ENCODE measurements at places on chromosomes 12 and 14.

DNA sequence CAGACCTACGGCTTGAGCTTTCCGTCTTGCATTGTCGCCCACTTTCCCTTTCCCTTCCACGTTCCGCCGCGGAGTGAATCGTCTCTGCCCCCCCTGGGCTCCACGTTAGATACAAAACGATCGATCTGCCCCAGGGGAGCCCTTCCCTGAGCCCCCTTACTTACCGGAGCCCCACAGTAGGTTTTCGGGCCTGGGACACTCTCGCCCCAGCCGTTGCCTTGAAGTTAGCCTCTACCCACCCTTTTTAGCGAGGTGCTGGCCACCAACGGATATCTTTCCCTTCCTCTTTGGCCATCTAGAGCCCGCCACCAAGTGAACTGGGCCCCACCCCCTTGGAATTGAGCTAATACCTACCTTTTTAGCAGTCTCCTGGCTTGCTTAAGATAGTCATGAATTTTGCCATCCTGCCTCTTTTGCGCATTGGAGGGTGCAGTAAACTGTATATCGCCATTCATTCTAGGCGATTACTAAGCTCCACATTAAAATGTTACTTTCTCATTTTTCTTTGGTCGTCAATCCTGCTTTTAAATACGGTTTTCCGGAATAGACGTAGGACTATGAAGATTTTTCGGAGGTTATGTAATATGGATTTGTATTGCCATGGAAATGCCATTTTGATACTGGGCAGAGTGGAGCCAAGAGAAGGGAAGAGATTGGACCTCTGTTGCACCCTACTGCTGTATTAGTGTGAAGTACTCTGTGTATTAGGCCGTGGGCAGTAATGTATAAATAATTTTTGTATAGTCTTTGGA is 764 bp downstream of the RBM25 start:
- DNase-seq = no peak

DNA sequence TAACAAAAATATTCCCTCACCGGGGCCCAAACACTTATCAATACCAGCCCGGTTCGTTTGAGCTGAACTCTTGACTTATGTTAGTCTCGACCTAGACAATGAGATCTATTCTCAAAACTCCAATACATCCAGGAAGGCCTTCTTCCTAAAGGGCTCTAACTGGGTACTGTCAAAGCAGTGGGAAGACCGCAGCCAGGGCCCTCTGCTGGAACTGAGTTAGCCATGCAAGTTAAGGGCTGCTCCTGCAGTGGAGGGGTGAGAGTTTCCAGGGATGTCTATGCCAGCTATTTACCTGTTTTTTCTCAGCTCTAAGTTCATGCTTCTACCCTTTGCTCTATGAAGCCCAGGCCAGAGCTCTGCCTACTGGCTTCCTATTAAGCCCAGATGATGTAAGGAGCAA is 348.8 kb downstream of the GXYLT1 start:
- no peak for DNase-seq

- DNase-seq = no peak
These were observed 67.9 kb downstream of the DPF3 start for GRCh38 chr14:72826039-72826438.

- DNase-seq = no peak
These were observed 16.8 kb downstream of the ATP5MC2 start for GRCh38 chr12:53659011-53659551.

- no peak for DNase-seq
These were observed 209.4 kb upstream of the PLXNC1 start for GRCh38 chr12:93938931-93939330.

GRCh38 chr12:59675461-59675860 is 79.6 kb downstream of the SLC16A7 start:
- DNase-seq = no peak

- no peak for DNase-seq
These were observed 11.3 kb downstream of the SYNE3 start for GRCh38 chr14:95505030-95505589.

DNA sequence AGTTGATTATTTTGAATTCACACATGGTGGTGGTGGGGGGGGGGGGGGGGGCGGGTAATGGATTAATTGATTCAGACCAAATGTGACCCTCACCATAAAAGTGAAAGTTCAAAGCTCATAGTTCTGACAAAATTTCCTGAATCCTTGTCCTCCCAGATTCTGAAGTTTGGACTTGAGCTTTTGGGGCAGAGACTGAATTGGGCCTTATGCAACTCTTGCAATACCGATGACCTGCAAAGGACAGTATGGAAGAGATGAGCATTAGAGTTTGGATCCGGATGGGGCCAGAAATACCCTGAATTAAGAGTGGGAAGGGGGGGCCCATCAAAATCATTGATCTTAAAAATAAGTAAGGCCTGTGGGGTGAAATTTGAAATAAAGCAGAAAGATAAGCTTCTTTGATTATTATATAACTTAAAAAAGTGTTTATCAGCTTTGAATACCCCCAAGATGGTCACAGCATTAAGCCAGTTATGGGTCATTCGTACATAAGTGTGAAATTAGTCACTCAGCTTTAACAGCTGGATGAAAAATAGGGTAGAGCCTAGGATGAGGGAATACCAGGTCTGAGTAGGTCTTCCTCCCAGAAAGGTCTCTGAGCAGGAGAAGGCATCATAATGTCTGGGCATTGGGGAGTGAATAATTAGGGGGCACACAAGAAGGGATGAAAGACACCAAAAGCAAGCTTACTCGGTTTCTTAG is 2.1 kb upstream of the PYGL start:
- DNase-seq = no peak

DNA sequence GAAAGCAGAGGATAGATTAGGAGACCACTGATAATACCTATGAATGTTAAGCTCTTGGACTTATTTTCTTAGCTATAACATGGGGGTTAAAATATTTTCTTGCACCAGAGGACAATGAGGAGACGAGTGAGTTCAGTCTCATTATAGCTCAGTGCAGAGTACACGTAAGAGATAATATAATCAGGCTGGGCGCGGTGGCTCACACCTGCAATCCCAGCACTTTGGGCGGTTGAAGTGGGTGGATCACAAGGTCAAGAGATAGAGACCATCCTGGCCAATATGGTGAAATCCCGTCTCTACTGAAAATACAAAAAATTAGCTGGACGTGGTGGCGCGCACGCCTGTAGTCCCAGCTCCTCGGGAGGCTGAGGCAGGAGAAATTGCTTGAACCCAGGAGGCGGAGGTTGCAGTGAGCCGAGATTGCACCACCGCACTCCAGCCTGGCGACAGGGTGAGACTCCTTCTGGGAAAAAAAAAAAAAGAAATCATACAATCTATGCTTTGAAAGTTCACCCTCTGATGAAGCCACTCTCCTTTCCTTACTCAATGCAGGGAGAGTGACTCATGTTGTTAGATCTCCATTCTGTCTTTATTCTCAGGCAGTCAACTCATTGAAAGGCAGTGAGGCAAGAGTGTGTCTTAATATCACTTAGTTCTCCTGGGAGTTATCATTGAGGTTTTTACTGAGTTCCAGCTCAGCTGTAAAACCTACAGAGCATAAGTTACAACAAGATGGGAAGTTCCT is 134.2 kb downstream of the SYNE2 start:
- no peak for DNase-seq

GRCh38 chr12:24996102-24996797 is 47.3 kb upstream of the BCAT1 start:
- DNase-seq = no peak

DNA sequence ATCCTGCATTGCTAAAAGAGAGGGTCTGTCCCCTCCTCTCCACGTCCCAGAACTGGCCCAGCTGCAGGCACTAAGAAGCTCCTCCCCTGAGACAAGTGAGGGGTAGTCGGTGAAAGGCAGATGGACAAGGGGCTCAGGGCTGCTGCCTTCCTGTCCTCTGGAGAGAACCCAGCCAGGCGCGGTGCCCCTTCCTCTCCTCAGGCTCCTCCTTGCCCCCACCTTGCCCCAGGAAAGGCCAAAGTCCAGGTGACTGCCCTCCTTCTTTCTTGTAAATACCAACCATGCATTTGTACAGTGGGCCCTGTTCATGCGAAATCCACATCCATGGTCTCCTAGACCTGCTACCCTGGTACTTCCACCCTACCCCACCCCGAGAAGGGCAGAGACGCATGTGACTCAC is 9.7 kb downstream of the PPP1R1A start:
- DNase-seq = no peak

- no peak for DNase-seq
These were observed 2.3 kb upstream of the SPATS2 start for GRCh38 chr12:49364989-49365388.

DNA sequence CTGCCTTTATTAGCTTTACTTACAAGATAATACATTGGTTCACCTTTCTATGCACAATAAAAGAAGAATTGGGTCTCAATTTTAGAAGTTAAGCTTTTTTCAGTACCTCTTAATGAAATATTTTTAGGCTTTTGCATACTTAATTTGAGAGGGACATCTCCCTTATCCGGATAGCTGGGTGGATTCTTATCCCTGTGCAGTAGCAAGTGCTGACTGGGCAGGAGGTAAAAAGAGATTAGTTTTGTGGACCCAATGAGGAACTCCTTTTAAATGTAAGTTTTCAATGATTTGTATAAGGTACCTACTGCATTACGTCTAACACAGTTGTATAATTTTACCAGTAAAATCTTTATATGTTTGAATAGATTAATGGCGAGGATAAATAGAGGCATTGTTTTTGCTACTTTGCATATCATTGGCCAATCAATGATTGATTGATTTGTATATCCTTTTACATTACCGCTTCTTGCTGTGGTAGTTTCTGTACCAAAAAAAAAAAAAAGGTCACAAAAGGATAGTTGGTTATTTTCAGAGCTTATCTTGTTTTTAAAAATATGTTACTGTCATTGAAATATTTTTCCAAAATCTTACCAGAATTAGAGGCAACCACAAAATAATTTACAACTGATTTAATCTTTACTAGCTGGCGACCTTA is 2.2 kb downstream of the CPSF6 start:
- DNase-seq = no peak

Measured in activated naive CD4-positive, alpha-beta T cell (primary cell).